CD4-positive, alpha-beta memory T cell (primary cell): ENCODE measurements at places on chromosomes 6 and 20. TPM values are rescaled to one million over a fixed set of nuclear protein-coding genes. Genes with fewer than 3 reads are reported as not detected.

DNA sequence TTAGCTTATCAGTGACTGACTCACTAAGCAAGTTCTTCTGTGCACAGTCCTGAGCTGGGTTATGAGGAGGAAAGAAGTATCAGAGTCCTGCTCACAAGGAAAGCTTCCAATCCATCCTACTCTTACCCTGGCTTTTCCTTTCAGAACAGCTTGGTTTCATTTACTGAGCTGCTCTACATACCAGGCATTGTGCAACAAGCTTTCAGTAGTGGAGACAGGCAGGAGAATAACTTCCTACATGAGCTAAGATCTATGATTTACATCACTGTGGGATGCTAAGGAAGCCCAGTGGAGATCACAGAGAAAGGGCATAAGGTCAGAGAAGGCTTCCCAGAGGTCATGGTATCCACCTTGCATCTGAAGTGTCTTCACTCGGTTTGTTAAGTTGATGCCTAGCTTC is 144.5 kb downstream of the MAP3K7 start:
- no peak overlapping the region for H3K27ac ChIP-seq
- DNase-seq: no peak
- no peaks in the 10 kb centered on the region for H3K27me3 ChIP-seq
- no peaks in the 10 kb centered on the region for H3K36me3 ChIP-seq
- no peak overlapping the region for H3K4me3 ChIP-seq

DNA sequence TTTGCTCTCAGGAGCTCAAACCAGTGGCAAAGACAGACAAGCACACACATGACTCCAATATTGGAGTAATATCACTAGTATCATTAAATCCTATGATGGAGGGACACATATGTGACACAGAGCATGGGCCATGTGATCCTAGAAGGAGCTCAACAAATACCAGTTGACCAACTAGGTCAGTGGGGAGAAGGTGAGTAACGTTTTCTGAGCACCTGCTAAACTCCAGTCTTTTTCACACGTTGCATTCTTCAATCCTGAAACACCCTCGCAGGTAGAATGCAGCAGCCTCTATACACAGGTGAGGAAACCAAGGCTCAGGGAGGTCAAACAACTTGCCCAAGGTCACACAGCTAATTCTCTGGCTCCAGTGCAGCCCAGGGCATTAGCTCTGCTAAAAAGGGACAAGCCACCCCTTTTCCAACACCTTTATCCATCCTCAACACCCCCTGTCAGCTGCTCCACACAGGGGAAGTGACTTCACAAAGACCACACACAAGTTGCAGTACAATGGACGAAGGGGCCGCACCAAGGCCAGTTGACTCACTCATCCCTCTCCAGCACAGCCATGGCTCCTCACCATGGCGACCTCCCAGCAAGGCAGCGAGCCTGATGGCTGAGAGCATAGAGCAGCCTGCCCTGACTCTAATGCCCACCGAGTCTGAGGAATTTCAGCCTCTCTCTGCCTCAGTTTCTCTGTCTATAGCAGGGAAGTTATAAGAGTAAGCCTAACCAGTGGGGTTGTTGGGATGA is 4.4 kb downstream of the CAPN11 start:
- no peak for DNase-seq
- H3K27me3 ChIP-seq: no peaks in the 10 kb centered on the region
- H3K27ac ChIP-seq: no peak overlapping the region

- no peak overlapping the region for H3K27ac ChIP-seq
- H3K27me3 ChIP-seq: no peaks in the 10 kb centered on the region
- no peak for DNase-seq
- no peak overlapping the region for H3K4me3 ChIP-seq
- H3K4me1 ChIP-seq: no peaks in the 10 kb centered on the region
- peaks cover 36% of the 10 kb centered on the region for H3K36me3 ChIP-seq
Observed at GRCh38 chr6:158597565-158597964, 37.7 kb downstream of the TMEM181 start.

- no peaks in the 10 kb centered on the region for H3K27me3 ChIP-seq
- H3K4me1 ChIP-seq: no peaks in the 10 kb centered on the region
- no peaks in the 10 kb centered on the region for H3K36me3 ChIP-seq
- H3K27ac ChIP-seq: no peak overlapping the region
- no peak overlapping the region for H3K4me3 ChIP-seq
Observed at GRCh38 chr6:12371151-12371550, 81.0 kb downstream of the EDN1 start.

DNA sequence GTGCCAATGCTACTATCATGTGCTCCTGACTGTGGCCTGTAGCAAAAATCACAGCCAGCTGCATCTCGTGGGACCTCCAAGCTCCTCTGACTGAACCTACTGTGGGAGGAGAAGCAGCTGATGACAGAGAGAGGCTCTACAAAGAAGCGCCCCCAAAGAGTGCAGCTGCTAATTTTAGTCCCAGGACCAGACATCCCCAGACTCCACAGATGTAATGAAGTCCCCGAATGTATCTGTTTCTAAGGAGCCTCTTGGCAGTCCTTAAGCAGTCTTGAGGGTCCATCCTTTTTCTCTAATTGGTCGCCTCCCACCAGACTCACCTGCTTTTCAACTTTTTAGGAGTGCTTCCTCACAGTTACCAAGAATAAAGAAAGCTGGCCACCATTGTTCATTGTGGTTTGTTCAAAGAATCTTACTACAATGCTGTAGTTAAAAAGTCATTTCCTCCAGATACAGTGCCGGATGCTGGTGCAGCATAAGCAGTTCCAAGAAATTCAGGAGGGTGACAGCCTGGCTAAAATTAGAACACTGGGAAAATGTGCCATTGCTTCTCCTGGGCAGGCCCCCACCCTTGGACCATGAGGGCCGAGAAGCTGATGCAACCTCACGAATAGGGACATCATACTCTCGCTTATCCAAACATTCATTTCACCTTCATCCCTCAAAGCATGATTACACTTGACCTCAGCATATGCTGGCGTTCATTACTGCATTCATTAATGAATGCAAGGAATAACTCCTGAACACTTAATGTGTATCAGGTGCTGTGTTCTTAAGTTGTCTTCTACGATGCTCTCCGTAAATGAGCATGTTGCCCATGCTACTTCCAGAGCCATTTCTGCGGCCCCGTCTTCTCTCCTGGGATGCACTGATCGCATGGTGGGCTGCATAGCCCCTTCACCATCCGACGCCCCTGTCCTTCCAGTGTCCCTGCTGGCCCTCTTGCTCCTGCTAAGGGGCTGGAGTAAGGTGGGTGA is 66.4 kb downstream of the LY86 start:
- H3K36me3 ChIP-seq: no peaks in the 10 kb centered on the region
- H3K27ac ChIP-seq: no peak overlapping the region
- peaks cover 52% of the 10 kb centered on the region for H3K4me1 ChIP-seq
- H3K27me3 ChIP-seq: no peaks in the 10 kb centered on the region
- DNase-seq: peak; percentile 25

GRCh38 chr6:111872401-111873177 is 663 bp downstream of the FYN start:
- H3K36me3 ChIP-seq: no peaks in the 10 kb centered on the region
- DNase-seq: peak; percentile 65
- H3K27me3 ChIP-seq: no peaks in the 10 kb centered on the region
- peak overlapping the region; percentile 88 for H3K27ac ChIP-seq
- peaks cover 46% of the 10 kb centered on the region for H3K4me1 ChIP-seq

DNA sequence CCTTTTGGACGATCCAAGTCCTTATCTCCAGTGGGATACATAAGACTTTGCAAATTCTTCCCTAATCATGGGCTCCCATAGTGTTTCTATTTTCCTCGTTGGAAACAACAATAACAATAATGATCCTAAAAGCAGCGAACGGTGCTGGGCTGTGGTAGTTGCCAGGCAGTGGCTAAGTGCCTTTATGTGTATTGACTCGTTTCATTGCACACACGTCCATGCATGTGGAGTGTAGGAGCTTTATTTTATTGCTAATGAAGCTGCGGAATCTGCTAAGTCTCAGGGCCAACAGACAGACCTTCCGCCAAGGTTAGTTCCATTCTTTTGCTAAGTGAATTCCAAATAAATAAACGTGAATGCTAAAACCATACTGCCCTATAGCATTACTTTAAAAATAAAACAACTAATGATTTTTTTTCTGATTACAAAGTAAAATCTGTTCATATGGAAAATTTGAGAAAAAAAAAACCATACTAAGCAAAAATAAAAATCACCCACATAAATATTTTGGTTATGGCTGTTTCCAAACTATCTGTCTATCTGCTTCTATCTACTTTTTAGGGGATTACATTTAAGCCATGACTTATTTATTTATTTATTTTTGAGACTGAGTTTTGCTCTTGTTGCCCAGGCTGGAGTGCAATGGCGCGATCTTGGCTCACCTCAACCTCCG is 297.9 kb downstream of the BMP7 start:
- no peak for DNase-seq
- H3K36me3 ChIP-seq: no peaks in the 10 kb centered on the region
- H3K4me1 ChIP-seq: no peaks in the 10 kb centered on the region
- no peak overlapping the region for H3K4me3 ChIP-seq
- H3K27ac ChIP-seq: no peak overlapping the region

- no peak for DNase-seq
- H3K27ac ChIP-seq: no peak overlapping the region
- no peaks in the 10 kb centered on the region for H3K4me1 ChIP-seq
- no peaks in the 10 kb centered on the region for H3K36me3 ChIP-seq
Observed at GRCh38 chr6:106981926-106982325, 7.4 kb upstream of the CD24 start.

DNA sequence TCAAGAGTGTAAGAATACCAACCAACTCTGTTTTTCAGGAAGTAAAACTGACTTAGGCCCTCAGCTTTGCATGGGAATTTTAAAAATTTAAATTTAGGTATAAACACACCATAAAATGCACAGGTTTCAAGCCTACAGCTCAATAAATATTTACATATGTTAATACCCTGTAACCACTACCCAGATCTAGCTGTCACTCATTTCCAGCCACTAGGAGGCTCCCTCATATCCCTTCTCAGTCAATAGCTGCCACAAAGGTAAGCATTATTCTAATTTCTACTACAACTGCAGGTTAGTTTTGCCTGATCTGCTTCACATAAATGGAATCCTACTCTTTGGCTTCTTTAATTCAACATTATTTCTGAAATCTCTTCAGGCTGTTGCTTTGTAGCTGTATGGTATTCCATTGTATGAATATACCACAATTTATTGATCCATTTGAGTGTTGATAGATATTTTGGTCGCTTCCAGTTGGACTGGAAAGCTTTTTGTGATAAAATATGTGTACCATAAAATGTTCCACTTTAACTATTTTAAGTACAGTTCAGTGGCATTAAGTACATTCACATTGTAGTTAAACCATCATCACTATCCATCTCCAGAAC is 32.5 kb upstream of the MEI4 start:
- no peak for DNase-seq
- no peaks in the 10 kb centered on the region for H3K36me3 ChIP-seq
- H3K27me3 ChIP-seq: no peaks in the 10 kb centered on the region
- no peak overlapping the region for H3K27ac ChIP-seq
- no peaks in the 10 kb centered on the region for H3K4me1 ChIP-seq

GRCh38 chr6:101226677-101227135 is 166.8 kb upstream of the GRIK2 start:
- H3K27me3 ChIP-seq: no peaks in the 10 kb centered on the region
- DNase-seq: no peak
- H3K4me3 ChIP-seq: no peak overlapping the region
- no peaks in the 10 kb centered on the region for H3K36me3 ChIP-seq
- no peak overlapping the region for H3K27ac ChIP-seq

- no peaks in the 10 kb centered on the region for H3K36me3 ChIP-seq
- H3K27ac ChIP-seq: no peak overlapping the region
- no peaks in the 10 kb centered on the region for H3K4me1 ChIP-seq
- H3K27me3 ChIP-seq: no peaks in the 10 kb centered on the region
- H3K4me3 ChIP-seq: no peak overlapping the region
Observed at GRCh38 chr6:157613011-157613522, 210.0 kb upstream of the SNX9 start.

- peak; percentile 4 for DNase-seq
- peak overlapping the region; percentile 59 for H3K4me3 ChIP-seq
- no peaks in the 10 kb centered on the region for H3K27me3 ChIP-seq
- peak overlapping the region; percentile 94 for H3K27ac ChIP-seq
- H3K36me3 ChIP-seq: no peaks in the 10 kb centered on the region
- H3K4me1 ChIP-seq: peaks cover 48% of the 10 kb centered on the region
Observed at GRCh38 chr6:149717255-149717587, 680 bp downstream of the LATS1 start.

DNA sequence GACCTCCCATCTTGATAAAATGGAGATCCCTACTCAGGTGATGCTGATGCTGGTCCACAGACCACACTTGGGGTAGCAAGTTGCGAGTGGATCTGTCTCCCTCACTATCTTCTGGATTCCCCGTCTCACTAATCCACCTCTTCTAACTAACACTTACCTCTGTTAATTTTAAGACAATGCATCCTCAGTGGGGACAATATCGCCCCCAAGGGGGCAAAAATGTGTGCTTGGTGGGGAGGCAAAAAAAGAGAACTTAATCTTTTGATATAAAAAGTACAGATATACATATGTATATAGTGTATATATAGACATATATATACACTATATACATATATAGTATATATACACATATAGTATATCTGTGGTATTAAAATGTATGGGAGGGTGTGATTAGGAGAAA is 4.3 kb downstream of the LRFN2 start:
- no peaks in the 10 kb centered on the region for H3K36me3 ChIP-seq
- no peaks in the 10 kb centered on the region for H3K27me3 ChIP-seq
- H3K4me1 ChIP-seq: peaks cover 6% of the 10 kb centered on the region
- no peak overlapping the region for H3K27ac ChIP-seq

- H3K36me3 ChIP-seq: no peaks in the 10 kb centered on the region
- no peak overlapping the region for H3K4me3 ChIP-seq
- no peak for DNase-seq
- no peaks in the 10 kb centered on the region for H3K27me3 ChIP-seq
Observed at GRCh38 chr20:34249291-34249690, 8.1 kb downstream of the ASIP start.

DNA sequence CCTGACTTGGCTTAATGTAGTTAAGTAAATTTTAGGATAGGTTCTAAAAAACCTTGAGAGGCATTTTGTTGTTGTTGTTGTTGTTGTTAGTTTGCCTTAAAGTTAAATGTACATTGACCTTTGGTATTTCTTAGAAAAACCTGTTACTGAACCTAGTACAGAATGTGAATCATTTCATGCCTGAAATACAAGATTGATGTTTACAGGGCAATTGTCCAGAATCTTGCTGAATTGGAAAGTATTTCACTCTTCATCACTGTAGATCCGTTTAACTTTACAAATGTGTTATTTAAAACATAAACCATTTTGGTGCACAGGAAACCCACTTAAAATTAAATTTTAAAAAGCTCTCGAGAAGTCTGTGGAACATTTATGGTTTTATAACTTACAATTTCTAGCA is 75.0 kb downstream of the CEP57L1 start:
- no peaks in the 10 kb centered on the region for H3K27me3 ChIP-seq
- no peaks in the 10 kb centered on the region for H3K36me3 ChIP-seq
- no peak overlapping the region for H3K4me3 ChIP-seq
- H3K27ac ChIP-seq: no peak overlapping the region
- no peaks in the 10 kb centered on the region for H3K4me1 ChIP-seq
- no peak for DNase-seq

TREM2 gene
- 2.7 TPM for total RNA-seq

IP6K3 gene
- not detected for total RNA-seq

ARHGAP40 gene
- not detected for total RNA-seq

TDRD6 gene
- total RNA-seq: not detected

DAAM2 gene
- not detected for total RNA-seq

C2 gene
- 3.2 TPM for total RNA-seq

HCRTR2 gene
- not detected for total RNA-seq

THEMIS gene
- total RNA-seq: 58.7 TPM

CD24 gene
- not detected for total RNA-seq
